Pericardium fibroblast (primary cell): ENCODE measurements at places on chromosomes 1 and 21. TPM values are rescaled to one million over a fixed set of nuclear protein-coding genes. Genes with fewer than 3 reads are reported as not detected.

Gene OLIG1
- not detected in 2 replicates for total RNA-seq

Gene PLPPR5
- not detected in 2 replicates for total RNA-seq

Gene GBP5
- total RNA-seq = not detected in 2 replicates

Gene DCST1
- total RNA-seq = not detected in 2 replicates

Gene CYP4A11
- total RNA-seq = not detected in 2 replicates

Gene LAMC2
- 3.4 and 4.4 TPM in 2 replicates for total RNA-seq
